ENCODE measurements at places on chromosomes 3 and 15.

DNA sequence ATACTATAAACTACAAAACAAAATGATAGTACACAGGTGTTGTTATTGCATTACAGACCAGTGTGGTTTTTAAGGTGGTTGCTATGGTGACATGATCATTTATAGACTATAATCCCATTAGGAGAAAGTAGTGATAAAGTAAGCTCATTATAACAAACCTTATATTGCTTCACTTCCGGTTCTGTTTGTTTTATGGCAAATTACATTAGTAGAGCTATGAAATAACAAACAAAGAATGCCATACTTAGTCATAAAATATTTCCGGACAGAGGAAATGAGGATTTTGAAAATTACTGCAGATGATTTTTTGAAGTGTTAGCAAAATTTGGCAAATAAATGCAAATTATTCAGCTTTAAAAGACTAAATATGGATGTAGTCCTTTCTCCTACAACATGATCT, 640.4 kb upstream of the ARPP21 start:
- DNase-seq, result no peak

DNA sequence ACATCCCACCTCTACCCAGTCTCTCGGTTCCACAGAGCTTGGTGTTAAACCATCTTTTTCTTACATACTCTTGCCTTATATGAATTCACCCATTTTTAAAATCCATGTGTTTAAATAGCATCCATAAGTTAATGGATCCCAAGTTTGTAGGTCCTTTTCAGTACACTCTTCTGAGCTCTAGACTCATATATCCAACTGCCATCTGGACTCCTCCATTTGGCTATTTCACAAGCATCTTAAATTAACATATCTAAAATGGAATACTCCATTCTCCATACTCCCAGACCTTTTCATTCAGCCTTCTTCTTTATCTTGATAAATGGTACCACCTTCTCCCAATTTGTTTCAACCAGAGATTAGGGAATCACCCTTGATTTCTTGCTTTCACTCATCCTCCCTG, 113.4 kb downstream of the CHST2 start:
- DNase-seq, result no peak

- no peak for DNase-seq
Measured at GRCh38 chr3:187740421-187741399, 4.6 kb downstream of the BCL6 start.

GRCh38 chr3:60391292-60391691, 860.0 kb downstream of the FHIT start:
- DNase-seq, result no peak

DNA sequence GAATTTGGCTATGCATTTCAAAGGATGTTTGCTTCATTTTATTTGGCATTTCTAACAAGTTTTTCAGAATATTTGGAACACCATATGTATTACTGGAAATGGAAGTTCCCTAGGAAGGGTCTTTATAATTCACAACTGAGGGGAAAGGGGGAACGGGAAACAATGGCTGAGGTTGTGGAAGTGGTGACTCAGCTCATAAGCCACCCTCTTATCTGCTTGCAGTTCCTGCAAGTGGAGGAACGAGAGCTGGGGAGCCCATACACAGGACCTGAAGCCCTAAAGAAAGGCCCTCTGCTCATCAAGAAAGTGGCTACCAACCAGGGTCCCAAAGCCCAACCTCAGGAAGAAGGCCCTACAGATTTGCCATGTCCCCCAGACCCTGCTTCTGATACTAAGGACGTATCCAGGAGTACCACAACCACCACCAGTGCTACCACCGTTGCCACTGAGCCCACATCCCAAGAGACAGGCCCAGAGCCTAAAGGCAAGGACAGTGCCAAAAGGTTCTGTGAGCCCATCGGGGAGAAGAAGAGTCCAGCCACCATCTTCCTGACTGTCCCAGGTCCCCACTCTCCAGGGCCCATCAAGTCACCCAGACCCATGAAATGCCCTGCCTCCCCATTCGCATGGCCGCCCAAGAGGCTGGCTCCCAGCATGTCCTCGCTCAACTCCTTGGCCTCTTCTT, 37.9 kb downstream of the ESYT3 start:
- no peak for DNase-seq

GRCh38 chr3:168990134-168990533, 673.4 kb downstream of the MECOM start:
- DNase-seq, result no peak

DNA sequence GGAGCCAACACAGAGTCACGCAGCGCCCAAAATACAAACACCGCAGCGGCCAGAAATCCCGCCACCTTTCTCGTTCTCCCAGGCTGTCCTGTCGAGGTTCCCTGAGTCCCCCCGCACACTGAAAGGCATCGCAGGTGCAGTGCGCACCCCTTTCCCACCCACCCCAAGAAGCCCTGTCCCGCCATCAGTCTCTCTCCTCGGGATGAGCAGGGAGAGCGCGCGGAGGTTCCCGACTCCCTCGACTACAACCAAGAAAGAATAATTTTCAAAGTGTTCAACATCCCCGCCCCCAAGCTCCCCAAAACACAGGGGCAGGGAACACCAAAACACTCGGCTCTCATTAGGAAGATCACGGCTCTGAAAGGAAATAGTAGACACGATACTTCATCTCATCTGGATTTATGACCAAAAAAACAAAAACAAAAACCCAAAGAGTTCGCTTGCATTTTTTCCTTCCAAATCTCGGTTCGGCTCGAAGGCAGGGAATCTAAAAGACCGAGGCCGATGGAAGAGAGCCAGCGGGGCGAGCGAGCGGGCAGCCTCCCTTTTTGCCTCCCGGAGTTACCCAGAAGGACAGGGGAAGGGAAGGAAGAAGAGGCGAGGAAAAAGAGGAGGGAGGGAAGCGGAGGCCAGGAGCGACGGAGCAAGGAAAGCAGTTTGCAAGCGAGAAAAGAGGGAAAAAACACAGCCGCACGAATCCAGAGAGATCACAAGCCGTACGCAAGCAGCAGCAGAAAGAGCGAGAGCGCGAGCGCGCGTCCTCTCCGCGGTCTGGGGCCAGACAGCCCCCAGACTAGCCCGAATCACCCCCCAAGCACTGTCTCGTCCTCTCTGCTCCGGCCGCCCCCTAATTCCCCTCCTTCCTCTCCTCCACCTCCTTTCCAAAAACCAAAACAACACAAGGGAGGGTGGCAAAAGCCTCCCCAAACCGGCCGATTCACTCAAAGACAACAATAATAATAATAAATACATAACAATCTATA, 808 bp downstream of the BCL6 start:
- no peak for DNase-seq

- DNase-seq, result no peak
Measured at GRCh38 chr3:58092521-58092920, 84.3 kb downstream of the FLNB start.

- DNase-seq, result peak; percentile 47
Measured at GRCh38 chr15:66387163-66388042, 691 bp downstream of the MAP2K1 start.
